Stimulated activated CD4-positive, alpha-beta T cell treated with anti-CD3 and anti-CD28 coated beads, Interleukin-1b, Interleukin-23, amount 100 ng/mL, for 1 hour (primary cell): ENCODE measurements at places on chromosomes 12 and 14.

DNA sequence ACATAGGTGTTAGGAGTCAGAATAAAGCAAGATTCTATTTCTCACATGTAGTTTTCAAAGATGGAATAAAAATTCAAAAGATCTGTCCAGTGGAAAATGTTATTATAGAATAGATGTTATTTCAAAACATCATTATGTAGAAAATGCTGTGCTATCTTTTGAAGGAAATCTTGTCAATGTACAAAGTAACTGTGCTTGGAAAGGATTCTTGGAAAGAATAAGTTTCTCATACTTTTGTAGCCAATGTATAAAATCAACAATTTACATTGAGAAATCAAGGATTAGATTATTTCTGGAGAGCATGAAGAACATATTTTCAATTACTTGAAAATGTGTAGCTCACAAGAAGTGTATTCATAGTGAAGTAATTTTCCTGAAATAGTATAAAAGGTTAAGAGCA is 532.5 kb upstream of the MGAT4C start:
- DNase-seq = no peak

DNA sequence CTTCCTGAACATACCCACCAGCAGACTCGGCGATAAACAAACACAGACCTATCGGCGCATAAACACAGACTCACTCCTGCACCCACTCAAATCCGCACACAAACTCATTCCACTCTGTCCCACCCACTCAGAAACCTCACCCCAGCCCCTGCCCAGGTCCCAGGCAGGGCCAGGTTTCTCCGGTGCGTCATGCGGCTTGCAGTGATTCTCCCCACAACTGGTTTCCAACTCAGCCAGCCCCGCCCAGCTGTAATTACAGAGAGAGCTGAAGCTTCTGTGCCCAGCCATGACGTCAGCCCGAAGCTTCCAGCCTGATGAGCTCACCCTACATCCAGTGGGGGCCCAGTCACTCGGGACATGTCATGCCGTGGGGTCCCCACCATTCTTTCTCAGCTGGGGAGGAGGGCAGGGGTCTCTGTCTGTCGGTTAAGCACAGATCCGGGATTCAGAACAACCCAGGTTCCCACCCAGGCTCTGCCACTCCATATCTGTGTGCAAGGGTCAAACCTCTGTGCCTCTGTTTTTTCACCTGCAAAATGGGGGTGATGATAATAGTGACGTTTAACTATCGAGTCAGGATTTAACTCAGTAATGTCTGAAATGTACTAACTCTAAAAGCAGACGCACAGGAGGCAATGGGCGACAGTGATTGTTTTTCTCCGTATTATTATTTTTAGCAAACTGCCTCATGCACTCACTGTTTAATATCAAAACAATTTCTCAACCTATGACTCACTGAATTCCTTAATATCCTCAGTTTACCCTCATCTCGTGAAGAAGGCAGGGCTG is 2.3 kb upstream of the HSPB8 start:
- DNase-seq = no peak

GRCh38 chr14:95238487-95239298 is 81.0 kb downstream of the CLMN start:
- no peak for DNase-seq

- no peak for DNase-seq
These were observed 95.5 kb downstream of the ARF6 start for GRCh38 chr14:49988080-49988990.

DNA sequence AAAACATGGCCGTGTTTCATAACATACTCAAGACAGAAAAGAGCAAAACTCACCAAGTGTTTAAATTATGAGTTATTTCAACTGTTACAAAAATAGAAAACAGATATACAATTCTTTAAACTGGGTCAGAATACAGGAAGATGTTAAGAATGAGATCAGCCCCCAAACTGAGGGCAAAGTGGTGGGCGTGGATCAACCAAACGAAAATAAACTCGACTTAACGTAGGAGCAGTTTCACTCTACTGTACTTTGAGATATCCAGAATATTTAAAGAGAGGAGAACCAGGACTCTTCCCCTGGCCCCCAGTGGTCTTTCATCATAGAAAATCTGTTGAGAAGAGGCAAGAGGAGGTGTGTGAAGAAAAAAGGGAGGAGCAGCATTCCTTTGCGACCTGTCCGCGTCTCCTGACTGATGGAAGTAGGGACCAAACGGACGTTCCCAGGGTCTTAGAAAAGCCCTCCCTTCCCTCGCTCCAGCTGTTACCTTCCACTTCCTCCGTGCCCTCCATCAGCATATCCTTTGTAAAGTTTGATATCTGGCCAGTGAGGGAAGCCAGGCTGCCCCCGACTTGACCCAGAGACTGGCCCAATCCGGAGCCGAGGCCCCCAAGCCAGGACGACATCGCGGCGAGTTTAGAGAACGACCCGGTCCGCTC is 668 bp downstream of the TRIP11 start:
- no peak for DNase-seq
